ENCODE measurements at places on chromosomes 2 and 18.

- no peak for DNase-seq
Observed at GRCh38 chr18:29540548-29540947, 1363.6 kb upstream of the CDH2 start.

GRCh38 chr2:20172273-20173055, 52.5 kb downstream of the SDC1 start:
- no peak for DNase-seq

- DNase-seq, result no peak
Observed at GRCh38 chr2:160405077-160405867, 88.3 kb downstream of the RBMS1 start.

- no peak for DNase-seq
Observed at GRCh38 chr2:106996171-106996769, 110.3 kb upstream of the ST6GAL2 start.

DNA sequence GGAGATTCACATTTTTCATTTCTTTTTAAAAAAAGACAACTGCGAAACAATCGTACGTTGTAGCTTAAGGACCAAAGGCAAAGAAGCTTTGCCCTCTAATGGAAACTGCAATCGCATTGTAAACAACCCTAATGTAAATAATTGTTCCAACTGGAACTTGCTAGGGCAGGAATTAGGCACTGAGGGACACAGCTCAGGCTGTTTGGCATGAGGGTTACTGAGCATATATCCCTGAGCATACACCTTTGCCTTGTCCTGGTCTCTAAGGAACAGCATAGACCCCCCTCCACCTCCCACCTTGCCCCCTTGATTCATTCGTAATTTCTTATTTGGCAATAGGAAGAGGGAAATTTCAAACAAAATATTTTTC, 396.4 kb downstream of the LNPK start:
- DNase-seq, result no peak

GRCh38 chr2:239549711-239550255, 149.0 kb upstream of the HDAC4 start:
- DNase-seq, result no peak

GRCh38 chr2:71934320-71934593, 213.4 kb downstream of the CYP26B1 start:
- no peak for DNase-seq

DNA sequence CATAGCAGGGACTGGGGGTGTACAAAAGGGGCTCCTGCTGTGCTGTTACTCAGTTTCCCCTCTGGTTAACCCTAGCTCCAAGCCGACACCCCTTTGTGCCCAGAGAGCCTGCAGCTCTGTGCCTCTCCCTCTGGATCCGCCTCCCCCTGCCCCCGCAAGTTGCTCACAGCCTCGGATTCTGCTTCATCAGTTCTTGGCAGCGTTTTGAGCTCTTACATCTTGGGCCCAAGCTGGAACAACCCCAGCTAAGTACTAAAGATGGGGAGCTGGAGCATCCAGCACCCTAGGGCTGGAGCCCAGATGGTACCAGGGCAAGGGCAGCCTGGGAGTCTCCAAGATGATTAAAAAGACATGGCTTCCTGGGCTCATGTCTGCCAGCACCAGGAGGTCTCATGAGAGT, 40.7 kb downstream of the POMC start:
- no peak for DNase-seq

DNA sequence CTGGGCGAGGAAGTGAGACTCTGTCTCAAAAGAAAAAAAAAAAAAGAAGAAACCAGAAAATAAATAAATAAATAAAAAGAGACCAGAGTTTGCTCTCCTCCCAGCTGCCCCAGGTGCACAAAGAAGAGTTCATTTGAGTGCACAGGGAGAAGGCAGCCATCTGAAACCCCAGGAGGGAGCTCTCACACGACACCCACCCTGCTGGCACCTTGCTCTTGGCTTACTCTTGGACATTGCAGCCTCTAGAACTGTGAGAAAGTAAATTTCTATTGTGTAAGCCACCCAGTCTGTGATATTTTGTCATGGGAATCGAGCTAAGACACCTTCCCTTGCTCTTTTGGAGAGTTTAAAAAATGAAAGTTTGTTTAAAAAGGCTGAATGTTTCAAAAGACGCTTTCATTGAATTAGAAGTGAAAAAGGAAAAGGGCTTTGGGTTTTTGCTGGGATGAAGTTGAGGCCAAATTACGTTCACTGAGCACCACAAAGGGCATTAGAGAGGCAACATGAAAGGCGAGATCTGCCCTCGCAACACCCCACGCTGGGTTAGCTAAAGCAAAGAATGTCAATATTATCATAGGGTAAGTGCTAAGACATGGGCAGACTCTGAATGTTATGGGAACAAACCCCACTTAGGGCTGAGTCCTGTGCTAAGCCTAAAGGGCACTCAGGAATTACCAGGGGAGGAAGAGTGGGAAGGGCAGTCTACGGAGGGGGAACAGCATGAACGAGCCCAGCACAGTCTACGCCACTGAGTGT, 128.9 kb upstream of the RIOK3 start:
- DNase-seq, result no peak

DNA sequence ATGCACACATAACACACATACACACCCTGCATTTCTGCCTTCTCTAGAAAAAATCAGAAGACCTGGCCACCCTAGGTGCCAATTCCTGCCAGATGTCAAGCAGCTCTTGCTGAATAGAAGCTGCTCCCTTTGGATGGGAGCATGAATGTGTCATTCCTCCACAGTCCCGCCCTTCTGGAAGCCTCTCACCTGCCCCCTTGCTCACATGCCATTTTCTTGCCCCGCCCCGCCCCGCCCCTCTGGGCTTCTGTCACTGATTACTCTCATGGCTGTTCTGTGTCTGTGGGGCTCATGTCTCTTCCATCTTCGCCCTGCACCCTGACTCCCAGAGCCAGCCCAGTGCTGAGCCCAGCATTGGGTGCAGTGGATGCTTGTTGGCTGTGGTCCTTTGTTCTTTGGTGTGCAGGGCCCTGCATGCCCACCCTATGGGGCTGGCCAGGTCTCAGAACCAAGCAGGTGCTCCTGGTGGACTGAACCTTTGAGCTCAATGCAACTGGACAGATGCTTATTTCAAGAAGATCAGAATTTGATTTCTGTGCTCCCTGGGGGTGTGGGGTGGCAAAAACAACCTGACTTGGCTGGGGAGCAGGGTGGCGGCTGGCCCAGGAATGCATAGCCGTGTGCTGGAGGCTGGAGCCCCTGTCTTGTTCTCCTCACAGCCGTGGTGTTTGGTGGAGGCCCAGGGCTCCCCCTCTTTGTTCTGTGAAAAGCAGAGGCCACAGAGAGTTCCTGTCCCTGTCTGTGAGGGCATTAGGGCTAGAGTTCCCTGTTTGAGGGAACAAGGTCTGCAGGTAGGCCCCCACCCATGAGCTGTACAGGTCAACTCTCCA, 140.6 kb upstream of the GLI2 start:
- no peak for DNase-seq

DNA sequence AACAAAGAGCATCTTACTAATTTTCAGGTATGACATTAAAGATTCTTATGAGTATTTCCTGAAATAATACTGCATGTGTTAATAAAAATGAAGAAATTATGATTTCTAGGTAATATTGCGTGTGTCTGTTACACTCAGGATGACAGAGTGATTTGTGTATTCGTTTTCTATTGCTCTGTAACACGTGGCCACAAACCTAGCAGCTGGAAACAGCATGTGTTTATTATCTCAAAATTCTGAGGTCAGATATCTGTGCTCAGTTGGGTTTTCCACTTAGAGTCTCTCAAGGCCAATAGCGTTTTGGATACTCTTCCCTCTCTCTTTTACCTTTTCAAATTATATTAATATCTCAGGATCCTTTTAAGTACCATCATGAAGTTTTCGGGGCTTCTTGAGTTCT, 667.9 kb upstream of the CDH7 start:
- DNase-seq, result no peak

DNA sequence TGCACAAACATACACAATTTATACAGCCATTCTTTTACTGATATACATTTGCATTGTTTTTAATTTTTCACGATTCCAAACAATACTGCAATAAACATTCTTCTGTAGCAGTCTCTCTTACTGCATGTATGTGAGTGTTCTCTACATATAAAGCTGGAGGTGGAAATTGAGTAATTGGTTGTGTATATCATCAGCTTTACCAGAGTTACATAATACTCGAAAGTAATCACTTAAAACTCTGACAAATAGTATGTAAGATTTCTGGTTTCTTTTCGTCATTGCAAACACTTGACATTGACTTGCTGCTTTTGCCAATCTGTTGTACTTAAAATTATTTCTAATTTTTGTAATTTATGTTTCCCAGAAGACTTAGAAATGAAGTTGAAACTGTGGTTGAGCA, 110.2 kb downstream of the TDRD15 start:
- no peak for DNase-seq

DNA sequence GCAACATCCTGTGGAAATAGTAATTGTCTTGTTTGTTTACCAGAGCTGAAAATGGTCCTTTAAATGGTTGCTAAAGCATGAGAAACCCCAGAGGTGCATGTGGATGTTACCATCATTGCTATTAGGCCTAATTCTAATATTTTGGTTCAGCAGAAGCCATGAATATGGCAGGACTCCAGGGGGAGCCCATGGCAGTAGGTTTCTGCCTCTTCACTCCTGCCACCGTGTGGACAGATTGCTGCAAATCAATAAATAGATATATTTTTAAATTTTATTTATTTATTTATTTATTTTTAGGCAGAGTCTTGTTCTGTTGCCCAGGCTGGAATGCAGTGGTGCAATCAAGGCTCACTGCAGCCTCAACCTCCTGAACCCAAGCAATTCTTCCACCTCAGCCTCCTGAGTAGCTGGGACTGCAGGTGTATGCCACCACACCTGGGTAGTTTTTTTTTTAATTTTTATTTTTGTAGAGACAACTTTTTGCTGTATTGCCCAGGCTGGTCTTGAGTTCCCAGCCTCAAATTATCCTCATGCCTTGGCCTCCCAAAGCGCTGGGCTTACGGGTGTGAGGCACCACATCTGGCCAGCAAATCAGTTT, 54.9 kb upstream of the CAPN13 start:
- peak; percentile 61 for DNase-seq

- DNase-seq, result no peak
Observed at GRCh38 chr2:27281442-27281841, 787 bp upstream of the TRIM54 start.

- DNase-seq, result peak; percentile 78
Observed at GRCh38 chr2:98757904-98758421, 27.0 kb upstream of the MGAT4A start.

GRCh38 chr2:237205043-237205541, 119.4 kb downstream of the COPS8 start:
- DNase-seq, result no peak

DNA sequence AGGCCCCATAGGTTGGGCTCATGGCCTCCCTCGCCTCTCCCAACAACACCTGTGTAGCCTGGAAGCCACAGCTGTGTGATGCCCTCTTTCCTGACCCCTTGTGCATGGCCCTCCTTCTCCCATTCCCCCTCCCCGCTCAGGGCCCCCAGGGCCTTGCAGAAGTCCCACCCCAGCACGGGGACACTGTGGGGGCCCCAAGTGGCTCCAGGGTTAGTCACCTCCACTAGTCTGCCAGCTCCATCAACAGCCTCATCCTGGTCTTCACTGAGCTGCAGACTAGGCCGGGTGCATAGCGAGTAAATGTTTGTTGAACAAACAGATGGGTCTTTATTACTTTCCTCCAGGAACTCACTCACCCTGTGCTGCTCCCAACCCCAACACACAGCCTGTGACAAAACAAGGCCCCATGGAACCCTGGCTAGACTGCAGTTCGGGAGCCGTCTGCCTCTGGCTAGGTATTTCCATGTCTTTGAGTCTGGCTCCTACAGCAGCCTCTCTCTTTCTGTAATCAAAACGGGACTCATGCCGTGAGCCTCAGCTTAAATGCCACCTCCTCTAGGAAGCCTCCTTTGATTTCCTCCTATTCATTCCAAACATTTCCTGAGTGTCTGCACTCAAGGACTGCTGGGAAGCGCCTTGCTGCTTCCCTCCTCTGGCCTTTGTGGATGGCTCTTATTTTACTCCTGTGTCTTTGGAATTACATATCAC, 109.9 kb upstream of the ID2 start:
- no peak for DNase-seq

Data from left cardiac atrium (tissue), 4 donors.